ENCODE measurements at places on chromosomes 5 and 9.
A peak's percentile ranks its signal among the peaks of the same experiment; 100 is the strongest.

GRCh38 chr9:98401140-98402018 lies 145.9 kb upstream of the TBC1D2 start:
- DNase-seq, result peak; percentile 89

GRCh38 chr9:127283917-127284497 lies 19.4 kb downstream of the GARNL3 start:
- DNase-seq, result peak; percentile 35

DNA sequence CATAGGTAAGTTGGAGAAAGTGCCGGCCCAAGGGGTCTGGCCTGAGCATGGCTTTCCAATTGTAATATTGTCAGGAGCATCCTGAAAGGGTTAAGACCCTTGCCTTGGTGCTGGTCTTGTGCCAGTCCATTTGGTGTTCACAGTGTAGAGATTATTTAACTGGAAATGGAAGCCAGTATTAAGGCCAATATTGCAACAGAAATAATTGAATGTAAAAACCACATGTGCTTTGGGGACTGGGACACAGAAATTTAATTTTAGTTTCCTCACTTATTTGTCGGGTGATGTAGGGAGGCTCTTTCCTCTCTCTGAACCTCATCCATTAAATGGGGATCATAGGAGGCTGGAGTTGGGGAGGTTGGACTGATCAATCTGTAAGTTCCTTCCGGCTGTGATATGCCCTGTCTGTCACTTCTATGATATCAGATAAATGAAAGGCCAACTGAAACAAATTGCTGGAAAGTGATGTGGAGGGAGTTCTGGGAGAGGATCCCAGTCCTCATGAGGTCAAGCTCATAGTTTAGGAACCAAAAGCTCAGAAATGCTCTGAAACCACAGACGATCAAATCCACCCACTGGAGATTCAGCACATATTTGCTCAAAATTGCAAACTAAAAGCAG lies 54.8 kb upstream of the COL15A1 start:
- no peak for DNase-seq

- DNase-seq, result no peak
These were observed 31.1 kb downstream of the SEC61B start for GRCh38 chr9:99253134-99253533.

DNA sequence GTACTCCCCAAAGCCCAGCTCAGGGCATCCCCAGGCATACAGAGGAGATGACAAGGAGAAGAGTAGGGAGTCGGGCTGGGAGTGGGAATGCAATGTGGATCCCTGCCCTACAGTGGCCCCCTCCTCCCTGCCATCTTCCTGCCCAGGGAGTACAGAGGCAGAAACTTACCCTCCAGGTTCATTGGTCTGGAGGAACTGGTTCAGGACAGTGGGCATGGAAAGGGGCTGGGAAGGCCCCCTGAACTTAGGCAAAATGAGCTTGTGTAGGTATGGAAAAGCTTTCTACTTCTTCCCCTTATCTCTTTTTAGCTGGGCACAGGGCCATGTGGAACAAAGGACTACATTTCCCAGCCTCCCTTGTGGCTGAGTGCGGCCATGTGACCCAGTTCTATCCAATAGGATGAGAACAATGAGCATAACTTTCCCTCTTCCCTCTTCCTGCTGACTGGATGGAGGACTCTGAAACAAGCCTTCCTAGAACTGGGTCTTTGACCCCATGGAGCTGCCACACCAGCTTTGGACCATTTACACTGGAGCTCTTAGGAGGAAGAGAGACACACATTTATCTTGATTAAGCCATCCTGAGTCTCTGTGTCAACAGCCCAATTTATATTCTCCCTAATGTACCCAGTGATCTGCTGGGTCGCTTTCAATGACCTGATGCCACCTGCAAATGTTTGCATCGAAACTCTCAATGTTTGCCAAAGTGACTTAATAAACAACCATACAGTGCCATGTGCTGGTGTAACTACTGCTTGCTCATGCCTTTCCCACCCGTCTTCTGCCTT lies 25.0 kb upstream of the HMCN2 start:
- peak; percentile 90 for DNase-seq

GRCh38 chr5:91211997-91212713 lies 171.0 kb downstream of the ARRDC3 start:
- DNase-seq, result no peak

GRCh38 chr9:2241461-2241835 lies 226.3 kb downstream of the SMARCA2 start:
- no peak for DNase-seq

GRCh38 chr9:14797435-14797834 lies 74.9 kb upstream of the CER1 start:
- DNase-seq, result peak; percentile 58

DNA sequence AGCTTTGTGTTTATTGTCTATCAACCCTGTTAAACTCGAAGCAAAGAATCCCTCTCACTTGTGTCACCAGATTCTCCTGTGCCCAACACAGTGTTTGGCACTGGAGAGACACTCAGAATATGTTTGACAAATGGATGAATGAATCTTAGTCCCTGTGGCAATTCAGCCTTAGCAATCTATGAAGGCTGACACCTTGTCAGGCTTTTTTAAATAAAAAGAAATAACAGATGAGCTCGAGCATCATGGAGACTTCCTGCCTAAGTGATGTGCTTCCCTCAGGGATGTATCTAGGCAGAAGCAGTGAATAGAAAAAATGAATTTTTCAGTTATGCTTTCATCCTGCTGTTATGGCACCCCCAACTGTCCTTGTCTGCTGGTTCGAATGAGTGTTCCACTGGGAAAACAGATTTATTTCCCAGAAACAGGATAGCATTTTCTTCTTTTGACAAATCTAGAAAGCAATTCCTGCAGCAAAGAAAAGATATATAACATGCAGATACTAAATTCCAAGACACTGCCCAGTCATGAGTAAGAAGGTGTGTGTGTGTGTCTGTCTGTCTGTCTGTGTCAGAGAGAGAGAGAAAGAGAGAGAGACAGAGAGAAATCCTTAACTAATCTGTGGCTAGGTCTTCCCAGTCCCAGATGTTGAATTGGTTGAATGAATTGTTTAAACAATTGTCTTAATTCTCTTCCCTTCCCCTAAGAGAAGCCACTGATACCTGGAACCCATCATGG lies 16.7 kb downstream of the MAMDC2 start:
- DNase-seq, result no peak

DNA sequence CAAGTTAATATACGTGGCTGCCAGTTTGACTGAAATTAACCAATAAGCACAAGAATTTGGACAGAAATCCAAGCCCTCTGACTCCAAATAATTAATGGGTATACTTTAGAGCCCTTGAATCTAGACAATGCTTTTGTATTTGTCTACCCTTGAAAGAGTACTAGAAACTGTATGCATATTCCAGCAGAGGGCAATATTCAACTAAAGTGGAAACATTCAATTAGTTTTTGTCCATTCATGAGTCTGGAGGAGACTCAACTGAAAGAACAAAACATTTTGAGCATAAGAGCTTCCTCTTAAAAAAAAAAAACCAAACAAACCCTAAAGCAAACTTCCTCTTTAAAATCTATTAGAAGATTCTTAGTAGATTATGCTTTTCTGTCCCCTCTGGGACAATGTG lies 157.8 kb downstream of the ARHGEF28 start:
- peak; percentile 12 for DNase-seq

GRCh38 chr5:38755181-38755580 lies 90.6 kb upstream of the OSMR start:
- no peak for DNase-seq

DNA sequence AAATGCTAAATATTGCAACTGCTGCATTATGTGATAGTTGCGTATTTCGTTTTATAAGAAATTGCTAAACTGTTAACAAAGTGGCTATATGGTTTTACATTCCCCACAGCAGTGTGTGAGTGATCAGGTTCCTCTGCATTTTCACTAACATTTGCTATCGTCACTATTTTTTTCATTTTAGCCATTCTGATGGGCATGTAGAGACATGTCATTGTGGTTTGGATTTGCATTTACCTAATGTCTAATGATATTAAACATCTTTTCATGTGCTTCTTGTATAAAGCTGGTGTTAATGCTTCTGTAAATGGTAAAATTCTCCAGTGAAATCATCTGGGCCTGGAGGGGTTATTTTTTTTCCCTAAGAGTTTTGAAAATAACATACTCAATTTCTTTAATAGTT lies 61.6 kb downstream of the ERCC6L2 start:
- DNase-seq, result peak; percentile 8

DNA sequence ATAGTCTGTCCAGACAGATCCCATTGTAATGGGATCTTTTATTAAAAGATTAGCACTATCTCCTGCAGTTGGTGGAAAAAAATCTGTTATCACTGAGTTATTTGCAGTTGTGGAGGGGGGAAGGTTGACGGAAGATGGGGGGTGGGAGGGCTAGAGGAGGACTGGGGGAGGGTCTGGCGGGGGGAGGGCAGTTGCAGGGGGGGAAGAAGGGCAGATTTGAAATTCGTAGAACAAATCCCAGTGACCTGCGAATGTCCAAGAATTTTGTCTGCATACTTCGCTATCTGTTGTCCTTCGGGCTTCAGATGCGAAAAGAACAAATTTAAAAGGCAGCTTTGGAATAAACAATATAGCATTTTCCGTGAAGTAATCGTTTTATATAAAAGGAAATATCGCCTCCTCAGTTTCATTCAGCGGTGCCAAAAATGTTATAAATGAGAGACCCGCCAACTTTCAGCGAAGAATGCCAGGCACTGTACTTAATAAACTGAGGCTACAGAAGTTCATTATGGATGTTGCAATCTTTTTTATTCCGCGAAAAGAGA lies 1.3 kb upstream of the FST start:
- DNase-seq, result no peak

GRCh38 chr5:34587355-34588241 lies 68.5 kb upstream of the RAI14 start:
- no peak for DNase-seq

GRCh38 chr5:16856531-16856930 lies 79.6 kb downstream of the MYO10 start:
- no peak for DNase-seq

- no peak for DNase-seq
These were observed 11.2 kb upstream of the PARP8 start for GRCh38 chr5:50655067-50655809.

DNA sequence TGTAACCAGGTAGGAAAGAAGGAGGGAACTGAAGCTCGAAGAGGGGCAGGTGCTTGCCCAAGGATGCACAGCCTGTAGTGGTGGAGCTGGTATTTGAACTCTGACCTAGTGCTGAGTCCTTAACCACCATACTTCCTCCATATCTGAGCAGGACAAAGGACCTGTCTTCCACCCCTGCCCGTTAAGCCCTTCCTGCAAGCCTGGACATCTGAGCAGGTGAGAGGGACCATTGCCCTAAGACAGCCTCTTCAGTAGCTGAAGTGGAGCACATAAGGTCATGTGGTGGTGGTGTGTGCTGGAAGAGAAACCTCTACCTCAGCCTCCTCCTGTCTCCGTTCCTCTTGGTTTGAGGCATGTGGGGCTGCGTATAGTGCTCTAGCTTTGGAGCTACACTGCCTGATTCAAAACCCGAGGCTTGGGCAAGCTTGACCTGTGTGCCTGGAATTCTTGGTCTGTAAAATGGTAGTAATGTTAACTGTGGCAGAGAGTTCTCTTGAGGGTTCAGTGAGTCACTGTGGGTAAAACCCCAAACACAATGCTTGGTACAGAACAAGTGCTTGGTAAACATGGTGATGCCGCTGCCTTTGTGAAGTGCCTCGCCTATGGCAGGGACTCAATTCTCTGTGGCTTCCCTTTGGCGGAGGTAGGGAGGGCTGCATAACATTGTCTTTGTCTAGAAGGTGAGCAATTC lies 7.4 kb downstream of the GALNT10 start:
- DNase-seq, result no peak

DNA sequence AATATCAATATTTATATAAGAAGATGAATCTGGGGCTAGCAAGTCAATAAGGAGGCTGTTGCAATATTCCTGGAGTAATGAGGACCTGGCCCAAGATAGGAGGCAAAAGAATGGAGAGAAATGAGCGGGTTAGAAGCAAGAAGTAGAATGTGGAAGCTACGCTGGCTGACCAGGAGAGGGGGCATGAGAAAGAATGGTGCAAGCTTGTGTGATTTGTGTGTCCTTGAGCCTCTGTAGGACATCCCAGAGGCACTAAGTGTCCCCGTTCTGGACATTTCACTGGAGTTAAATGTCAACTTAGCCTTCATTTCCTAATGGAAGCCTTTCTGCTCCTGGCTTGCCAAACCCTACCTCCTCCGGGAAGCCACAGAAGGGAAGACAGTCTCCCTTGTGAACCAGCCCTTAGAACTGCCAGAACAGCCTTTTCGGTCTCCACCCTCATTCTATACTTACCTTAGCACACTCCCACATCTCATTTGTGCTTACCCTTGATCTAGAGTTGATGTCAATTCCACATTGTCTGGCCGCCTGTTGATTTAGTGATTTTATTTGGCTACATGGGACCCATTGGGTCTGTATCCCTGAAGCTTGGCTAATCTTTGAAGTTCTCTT lies 6.7 kb upstream of the PDE6A start:
- no peak for DNase-seq

GRCh38 chr5:42894057-42894456 lies 82.4 kb upstream of the SELENOP start:
- no peak for DNase-seq

- DNase-seq, result no peak
These were observed 910.2 kb upstream of the DMAC1 start for GRCh38 chr9:8709731-8710130.

DNA sequence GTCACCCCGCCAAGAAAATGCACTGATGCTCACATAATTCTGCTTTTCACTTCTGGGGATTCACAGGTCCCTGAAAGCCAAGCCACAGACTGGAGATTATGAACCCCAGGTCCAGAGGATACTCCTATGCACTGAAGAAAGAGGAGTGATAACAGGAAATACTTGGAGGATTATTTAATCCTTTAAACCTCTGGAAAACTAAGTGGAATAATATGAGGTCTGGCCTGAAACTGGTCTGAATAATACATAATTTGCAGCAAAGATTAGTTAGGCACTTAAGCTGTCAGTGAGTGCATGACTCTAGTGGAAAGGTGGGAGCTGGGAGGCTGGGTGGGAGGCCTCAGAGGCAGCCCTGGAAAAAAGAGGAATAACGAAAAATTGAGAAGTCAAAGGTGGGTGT lies 45.7 kb downstream of the MARCHF3 start:
- no peak for DNase-seq

- DNase-seq, result no peak
These were observed 496.0 kb upstream of the CLINT1 start for GRCh38 chr5:158354958-158355357.

- no peak for DNase-seq
These were observed 11.8 kb upstream of the MRNIP start for GRCh38 chr5:179870403-179870903.

DNA sequence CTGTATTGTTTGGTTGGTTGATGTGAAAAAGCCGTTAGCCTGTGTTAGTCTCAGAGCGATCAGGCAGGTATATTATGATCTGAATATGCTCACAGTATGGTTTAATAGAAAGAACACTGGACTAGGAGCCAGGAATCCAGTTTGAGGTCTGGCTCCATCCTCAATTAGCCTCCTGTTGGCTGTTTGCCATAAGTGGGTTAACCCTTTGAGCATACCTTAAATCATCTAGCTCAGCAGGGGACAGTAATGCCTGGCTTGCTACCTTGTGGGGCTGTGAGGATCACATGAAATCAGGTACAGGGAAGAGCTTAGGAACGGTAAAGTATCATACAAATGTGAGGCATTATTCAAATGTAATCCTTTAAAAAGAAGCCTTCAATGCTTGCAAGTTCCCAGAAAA lies 104.7 kb downstream of the CMYA5 start:
- peak; percentile 62 for DNase-seq
